Activated naive CD8-positive, alpha-beta T cell treated with anti-CD3 and anti-CD28 coated beads, Interleukin-2, amount 50 U/mL, for 24 hours (primary cell): ENCODE measurements at places on chromosomes 5 and 9.
A peak's percentile ranks its signal among the peaks of the same experiment; 100 is the strongest.

- no peak for DNase-seq
These were observed 251.5 kb downstream of the FSTL4 start for GRCh38 chr5:133360693-133361472.

DNA sequence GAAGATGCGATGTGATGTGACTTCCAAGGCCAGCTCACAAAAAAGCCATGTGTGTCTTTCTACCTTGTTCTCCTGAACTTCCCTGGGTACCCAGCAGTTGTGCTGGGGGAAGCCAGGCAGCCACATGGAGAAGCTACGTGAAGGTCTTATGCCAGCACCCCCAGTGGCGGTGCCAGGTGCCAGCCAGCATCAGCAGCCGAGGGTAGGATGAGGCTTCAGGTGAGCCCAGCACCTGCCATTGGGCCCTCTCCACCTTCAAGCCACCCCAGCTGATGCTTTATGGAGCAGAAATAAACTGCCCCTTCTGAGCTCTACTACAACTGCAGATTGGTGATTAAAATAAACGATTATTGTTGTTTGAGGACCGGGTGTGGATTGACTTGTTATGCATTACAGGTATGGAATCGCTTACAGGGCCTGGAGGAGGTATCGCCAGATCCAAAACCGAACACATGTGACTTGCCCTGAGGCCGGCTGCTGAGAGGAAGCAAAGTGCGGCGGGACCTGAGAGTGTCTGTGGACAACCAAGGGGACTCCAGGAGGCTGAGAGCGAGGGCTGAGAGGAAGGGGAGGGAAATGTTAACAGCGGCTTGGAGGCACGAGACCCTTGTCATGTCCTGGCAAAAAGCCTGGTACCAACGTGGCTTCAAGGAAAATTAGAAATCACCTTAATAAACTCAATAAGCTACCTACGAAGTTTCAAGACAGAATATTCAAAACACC, 36.0 kb upstream of the OLFM1 start:
- DNase-seq: no peak

GRCh38 chr5:142053426-142054151, 40.8 kb upstream of the GNPDA1 start:
- DNase-seq: no peak

DNA sequence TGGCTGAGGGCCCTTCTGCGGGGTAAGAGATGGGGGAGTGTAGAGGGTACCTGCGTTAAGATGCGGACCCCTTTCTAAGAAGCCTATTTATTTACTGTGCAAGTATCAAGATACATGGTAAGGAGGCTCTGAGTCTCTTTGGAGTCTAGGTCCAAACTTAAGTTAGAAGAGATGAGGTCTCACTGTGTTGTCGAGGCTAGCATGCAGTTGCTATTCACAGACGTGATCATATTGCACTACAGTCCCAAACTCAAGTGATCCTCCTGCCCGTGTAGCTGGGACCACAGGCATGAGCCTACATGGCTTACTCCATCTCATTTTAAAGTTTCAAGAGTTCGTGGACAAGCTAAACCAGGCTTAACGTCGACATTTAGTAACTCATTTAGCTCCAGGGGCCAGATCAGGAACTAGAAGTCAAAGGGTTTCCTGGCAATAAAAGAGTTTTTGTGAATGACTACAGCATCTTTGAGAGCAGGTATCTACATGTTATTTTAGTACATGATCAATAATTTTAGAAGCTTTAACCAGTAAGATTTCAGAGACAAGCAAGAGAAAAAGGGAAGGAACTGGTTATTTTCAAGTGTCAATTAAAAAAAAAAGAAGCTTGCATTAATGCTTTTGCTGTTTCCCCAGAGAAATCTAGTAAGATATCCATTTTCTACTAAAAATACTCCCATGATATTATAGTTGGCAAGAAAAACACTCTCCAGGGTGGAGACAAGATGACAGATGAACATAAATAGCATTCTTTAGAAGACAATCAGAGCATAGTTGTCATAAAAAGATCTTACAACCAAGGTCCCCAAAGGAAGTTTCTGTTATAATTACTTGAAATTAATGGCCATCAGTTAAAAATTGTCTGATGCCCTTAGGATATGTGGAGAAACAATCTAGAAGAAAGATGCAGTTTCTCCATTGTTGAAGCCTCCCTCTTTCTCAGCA, 141.3 kb downstream of the SCAMP1 start:
- DNase-seq: no peak

DNA sequence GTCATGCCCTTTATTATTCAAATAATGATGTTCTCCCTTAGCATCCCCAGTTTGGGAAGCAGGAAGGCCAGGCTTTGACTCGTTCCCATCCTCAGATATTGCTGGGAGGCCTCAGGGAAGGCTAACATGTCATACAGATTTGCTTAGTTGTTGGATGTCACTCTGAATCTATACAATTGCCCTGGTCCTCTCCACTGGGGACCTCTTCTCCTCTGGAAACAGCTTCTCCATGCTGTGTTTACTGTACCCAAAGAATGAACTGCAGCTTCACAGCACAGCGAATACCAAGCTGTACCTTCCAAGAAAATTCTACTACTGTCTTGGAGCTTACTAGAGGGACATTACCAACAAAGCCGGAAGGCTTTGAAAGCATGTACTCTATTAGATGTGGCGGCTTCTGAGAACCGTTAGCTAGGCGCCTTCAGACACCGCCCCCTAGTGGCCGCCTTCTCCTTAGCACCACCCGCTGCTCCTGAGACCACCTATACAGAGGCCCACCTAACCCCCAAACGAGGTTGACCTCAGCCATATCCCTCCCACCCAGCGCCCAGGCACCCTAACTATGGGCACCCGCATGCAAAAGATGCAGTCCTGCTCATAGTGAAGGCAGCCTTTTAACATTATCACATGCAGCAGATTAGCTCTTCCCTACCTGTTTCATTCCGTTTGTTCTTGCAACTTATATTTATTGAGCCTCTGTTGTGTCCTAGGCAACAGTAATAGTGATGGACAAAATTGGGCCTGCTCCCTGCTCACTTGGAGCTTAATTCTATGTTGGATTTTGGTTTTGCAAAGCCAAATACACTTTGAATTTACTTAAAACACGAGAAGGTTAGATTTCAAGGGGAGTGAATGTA, 34.9 kb upstream of the FOXI1 start:
- peak; percentile 35 for DNase-seq

DNA sequence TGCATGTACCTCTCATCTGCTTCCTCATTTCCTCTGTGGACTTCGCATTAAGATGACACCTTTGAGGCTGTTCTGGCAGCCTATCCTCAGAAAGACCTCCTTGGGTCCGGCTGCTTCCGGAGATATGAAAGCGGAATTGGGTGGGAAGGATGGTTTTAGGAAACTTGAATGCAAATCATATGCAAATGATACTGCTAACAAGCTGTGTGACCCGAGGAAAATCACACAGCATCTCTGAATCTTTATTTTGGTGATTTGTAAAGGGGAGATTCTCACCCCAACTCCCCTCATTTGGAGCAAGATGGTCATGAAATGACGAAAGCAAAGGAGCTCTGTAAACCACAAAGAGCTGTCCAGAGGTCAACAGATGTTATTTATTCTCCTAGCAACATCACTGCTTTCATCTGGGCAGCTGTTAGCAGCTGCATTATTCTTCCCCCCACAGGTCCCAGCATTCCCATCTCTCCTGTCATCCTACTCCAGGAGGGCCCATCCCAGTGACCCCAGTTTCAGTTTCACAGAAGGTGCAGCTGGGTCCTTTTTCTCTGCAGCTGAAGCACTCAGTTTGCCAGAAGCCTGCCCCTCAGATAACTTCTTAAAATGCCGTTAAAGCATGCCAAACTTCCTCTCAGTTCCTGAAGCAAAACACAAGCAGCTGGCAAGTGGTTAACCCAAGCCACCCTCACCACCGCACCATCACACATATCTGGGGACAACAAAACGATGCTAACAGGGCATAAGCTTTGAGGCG, 269.5 kb downstream of the SEC61B start:
- no peak for DNase-seq

DNA sequence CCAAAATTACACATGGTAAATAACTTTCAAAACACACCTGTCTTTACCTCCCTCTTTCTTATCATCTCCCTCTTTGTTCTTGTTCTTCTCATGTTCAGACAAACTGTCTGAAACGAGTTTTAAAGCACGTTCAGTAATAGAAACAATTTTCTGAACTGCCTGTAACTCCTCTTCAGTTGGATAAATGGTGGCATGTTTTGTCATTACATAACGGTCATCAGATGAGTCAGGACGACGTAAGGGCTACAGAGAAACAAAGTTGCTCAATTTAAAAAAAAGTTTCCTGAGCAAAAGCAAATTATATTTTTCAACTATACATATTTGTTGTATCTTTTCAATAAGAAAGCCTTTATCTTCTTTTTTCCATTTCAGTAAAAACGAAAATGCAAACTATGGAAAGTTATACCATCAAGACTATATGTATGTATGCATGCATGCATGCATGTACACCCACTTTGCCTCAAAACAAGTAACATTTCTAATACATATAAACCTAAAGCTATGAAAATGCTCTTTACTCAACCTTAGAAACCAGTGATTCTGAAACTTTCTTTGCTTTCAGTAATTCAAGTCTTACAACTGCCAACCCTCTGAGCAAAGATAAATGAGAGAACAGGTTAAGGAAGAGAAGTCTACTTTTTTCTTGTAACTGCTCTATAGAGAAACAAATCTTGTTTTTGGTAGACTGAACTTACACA, 56.0 kb downstream of the ZFR start:
- DNase-seq: no peak

- DNase-seq: peak; percentile 22
These were observed 256.0 kb downstream of the DOCK8 start for GRCh38 chr9:470552-471194.

GRCh38 chr5:38932854-38933408, 87.1 kb downstream of the OSMR start:
- DNase-seq: no peak

- DNase-seq: no peak
These were observed 24.3 kb downstream of the LHX3 start for GRCh38 chr9:136180586-136180985.

DNA sequence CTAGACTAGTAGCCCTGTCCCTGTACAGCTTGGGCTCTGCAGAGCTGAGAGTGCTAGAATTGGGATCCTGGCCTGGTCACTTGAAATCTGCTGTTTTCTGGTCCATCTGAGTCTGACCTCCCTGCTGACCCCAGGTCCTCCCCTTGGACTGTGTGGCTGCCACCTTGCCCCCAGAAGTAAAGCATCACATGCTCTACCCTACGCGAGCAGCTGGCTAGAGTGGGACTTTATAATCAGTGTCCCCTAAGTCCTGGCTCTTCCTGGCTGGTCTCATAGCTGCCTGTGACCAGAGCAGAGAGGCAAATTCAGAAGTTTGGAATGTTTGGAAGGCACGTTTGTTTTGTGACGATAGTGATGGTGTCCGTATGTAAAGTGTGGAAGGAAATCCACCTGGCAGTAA, 81.0 kb downstream of the ARHGEF28 start:
- no peak for DNase-seq

DNA sequence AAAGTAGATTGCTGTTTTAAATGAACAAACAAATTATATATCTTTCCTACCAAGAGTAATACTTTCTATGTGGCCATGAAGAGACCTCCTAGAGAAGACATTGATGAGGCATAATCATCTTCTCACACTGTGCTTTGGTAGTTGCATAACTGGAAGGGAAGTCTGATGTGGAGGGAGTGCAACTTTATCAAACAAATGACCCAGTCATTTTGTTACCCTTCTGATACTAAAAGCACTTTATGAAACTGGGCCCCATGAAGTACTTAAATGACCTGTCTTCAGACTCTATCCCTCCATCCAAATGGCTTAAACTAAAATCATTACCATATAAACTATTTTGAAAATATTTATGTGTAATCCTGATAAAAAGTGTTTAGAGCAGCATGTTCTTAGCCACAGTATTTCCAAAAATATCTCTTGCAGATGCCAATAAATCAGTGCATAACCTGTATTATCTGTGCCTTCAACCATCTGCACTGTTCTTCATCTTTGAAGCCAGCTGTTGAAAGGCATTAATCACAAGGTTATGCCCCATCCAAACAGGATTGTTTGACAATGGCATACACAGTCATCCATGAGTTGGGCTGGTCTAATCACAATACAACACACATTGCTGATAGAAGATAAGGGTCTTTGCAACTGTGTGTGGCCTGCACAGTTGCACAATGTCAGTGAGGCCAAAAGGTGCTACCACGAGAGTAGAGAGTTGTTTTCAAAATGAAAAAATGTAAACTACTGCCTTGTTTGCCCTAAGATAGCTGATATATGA, 31.9 kb upstream of the MIER3 start:
- no peak for DNase-seq

DNA sequence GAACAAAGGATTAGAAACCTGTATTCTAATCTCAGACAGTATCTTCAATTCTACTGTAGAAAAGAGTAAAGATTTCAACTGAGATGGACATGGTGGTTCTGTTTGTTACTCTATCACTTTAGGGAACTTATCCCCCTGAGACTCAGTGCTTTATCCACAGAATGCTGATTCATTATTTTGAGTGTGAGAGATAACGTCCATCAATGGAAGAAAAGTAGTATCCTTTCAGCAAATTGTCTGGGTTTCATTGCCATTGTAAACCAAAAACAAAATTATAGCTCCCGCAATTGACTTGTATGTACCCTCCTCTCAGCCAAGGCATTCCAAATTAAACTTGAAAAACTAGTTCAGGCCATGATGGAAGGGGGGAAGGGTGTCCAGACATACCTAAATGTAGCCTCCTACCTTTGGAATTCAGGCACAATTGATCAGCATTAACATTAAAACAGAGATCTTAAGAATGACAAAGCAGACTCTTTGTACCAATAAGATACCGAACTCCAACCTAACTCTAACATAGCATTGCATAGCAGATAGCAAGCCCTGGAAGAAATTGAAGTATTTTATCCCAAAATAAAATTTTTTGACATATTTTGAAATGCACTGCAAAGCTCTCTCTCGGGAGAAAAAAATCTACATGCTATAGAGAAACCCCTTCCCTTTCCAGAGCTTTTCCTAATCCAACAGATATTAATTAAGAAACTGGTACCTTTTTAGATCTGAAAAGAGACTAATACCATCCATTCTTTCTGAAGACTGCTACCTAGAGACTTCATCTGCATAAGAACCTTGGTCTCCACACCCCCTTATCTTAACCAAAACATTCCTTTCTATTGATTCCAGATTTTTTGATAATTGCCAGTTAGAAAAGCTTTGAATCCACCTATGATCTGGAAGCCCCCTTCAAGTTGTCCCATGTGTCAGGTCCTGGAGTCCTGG, 1055.7 kb downstream of the PTPRD start:
- DNase-seq: no peak

DNA sequence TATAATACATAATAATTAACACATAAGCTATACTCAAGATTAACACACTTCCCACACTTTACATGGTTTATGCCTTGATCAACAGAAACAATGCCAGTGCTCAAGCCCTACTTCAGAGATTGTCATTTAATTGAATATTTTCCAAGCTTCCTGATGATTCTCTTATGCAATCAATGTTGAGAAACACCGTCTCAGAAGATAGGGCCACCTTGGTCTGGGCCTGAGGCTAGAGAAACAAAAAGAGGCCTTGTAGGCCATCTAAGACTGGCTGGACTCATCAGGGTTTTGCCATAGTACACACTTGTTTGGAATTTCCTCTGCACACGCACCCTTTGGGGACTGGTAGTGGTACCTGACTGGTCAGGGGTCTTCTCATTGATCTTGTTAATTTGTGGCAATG, 16.3 kb downstream of the C9orf152 start:
- DNase-seq: no peak

GRCh38 chr5:52767217-52767743, 20.4 kb upstream of the ITGA1 start:
- DNase-seq: no peak
